ENCODE measurements at places on chromosomes 12 and 14.
A peak's percentile ranks its signal among the peaks of the same experiment; 100 is the strongest.

DNA sequence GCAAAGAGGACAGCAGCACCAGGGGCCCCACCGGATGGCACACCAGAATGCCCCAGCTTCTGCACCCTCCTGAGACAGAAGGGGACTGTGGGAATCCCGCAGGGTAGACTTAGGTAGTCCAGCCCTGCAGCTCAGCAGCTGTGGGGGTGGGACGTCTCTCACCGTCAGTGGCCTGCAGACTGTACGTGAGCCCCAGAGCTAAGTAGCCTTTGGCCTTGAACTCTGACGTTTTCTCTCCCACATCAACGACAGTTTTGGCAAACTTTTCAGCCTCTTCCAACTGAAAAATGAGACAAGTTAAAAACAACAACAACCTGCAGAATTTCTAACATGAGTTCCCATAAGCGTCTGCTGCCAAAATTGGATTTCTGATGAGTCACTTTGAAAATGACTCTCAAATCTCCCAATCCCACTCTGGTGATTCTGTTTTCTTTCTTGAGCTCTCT lies 161.4 kb downstream of the TTC7B start:
- no peak for DNase-seq

DNA sequence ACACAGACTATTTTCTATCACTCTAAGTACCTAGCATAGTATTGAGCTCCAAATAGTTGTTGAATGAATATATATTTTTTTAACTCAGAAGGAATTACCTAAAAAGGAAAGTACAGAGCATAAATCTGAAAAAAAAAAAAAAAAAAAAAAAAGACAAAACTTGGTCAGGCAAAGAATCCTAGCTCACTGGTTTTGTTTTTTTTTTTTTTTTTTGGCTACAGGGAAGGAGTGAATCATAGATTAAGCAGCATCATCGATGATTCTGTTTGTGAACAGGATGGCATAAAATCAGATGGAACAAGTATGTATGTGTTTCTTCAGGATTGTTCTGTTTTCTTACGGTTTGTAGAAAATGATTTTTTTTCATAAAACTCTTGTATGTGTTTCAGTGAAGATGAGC lies 66.1 kb upstream of the BCAT1 start:
- DNase-seq: no peak

DNA sequence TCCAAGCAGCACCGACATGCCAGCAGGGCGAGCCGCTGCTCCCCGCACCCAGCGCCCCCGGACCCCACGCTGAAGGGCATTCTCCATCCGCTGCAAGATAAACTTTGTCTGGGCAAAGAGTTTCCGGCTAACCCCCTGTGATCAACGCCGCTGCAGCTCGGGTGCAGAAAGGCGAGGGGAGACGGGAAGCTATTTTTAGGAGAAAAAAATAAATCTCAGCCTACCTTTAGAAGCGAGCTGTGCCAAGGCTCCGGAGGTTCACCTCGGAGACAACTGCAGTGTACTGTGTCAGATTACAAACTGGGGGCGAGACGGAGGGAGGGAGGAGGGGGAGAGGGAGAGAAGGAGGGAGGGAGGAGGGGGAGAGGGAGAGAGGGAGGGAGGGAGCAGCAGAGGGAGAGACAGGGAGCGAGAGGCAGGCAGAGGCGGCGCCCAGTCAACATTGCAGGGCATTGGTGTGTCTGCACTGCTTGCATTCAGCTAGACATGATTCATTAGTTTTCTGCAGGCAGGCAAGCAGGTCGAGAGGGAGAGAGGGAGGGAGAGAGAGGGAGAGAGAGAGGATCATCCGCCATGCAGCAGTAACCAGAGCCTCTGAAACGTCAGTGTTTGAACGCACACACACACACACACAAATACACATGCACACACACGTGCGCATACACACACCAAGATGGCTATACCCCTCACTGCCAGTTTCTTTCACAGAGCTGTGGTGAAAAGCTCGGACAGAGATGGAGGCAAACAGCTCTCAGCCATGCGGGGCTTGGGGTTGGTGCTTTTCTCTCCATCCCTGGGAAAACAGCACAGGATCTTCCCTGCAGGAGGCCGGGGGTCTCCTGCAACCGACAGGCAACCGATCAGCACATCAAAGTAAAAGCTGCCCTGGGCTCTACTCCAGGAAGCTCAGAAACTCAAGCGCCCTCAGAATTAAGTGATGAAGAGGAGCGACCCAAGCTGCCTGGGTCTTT lies at the start of gene RIMBP2:
TSS of gene RIMBP2 (minus strand) at position 302 of the 971 bp plus-strand sequence. CDS start 237,286 bp downstream, outside the sequence.
- DNase-seq: peak; percentile 54

- no peak for DNase-seq
Measured at GRCh38 chr14:68948686-68949600, 30.2 kb downstream of the ACTN1 start.

- DNase-seq: no peak
Measured at GRCh38 chr12:7557227-7557626, 53.6 kb upstream of the CD163 start.
